ENCODE measurements at places on chromosomes 2 and 18. TPM values are rescaled to one million over a fixed set of nuclear protein-coding genes. Genes with fewer than 3 reads are reported as not detected.

Gene KCNG2
- total RNA-seq, result 0.75 TPM

Gene GPR75
- 6.3 TPM for total RNA-seq

Gene AQP12A
- not detected for total RNA-seq

Gene LBX2
- 5.6 TPM for total RNA-seq

Gene SLC5A7
- total RNA-seq, result not detected

Gene CAVIN2
- 194 TPM for total RNA-seq
